ENCODE measurements at places on chromosomes 6 and 20. TPM values are rescaled to one million over a fixed set of nuclear protein-coding genes. Genes with fewer than 3 reads are reported as not detected.

OR5V1 gene
- not detected for total RNA-seq

DNA sequence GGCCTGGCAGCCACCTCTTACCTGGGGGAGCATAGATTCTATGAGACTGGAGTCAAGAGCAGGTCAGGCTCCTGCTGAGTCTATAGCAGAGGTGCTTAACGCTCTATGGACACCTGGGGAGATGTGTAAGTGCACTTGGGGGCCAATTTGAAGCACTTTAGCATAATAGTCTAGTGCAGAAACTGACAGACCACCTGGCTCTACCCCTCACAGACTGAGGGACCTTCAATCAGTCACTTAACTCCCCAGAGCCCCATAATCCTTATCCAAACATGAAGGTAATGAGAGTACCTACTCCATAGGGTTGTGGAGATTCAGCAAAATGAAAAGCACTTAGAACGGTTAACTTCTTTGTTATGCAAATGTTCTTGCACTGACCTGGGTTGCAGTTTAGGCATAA, 87.3 kb upstream of the SLC22A16 start:
- no peaks in the 10 kb centered on the region for H3K4me1 ChIP-seq
- no peak overlapping the region for H3K27ac ChIP-seq
- no peak for DNase-seq
- H3K36me3 ChIP-seq: no peaks in the 10 kb centered on the region
- H3K27me3 ChIP-seq: no peaks in the 10 kb centered on the region

- no peaks in the 10 kb centered on the region for H3K4me1 ChIP-seq
- no peaks in the 10 kb centered on the region for H3K27me3 ChIP-seq
- no peak for DNase-seq
Measured at GRCh38 chr20:56428410-56428809, 16.4 kb downstream of the CASS4 start.

- H3K27ac ChIP-seq: no peak overlapping the region
- no peaks in the 10 kb centered on the region for H3K4me1 ChIP-seq
- H3K4me3 ChIP-seq: no peak overlapping the region
- H3K36me3 ChIP-seq: no peaks in the 10 kb centered on the region
- DNase-seq: no peak
- no peaks in the 10 kb centered on the region for H3K27me3 ChIP-seq
Measured at GRCh38 chr6:166449036-166449435, 66.3 kb upstream of the MPC1 start.

- peaks cover 7% of the 10 kb centered on the region for H3K4me1 ChIP-seq
- H3K27ac ChIP-seq: no peak overlapping the region
- H3K4me3 ChIP-seq: no peak overlapping the region
- no peaks in the 10 kb centered on the region for H3K36me3 ChIP-seq
Measured at GRCh38 chr6:16232086-16232485, 6.3 kb upstream of the GMPR start.

DNA sequence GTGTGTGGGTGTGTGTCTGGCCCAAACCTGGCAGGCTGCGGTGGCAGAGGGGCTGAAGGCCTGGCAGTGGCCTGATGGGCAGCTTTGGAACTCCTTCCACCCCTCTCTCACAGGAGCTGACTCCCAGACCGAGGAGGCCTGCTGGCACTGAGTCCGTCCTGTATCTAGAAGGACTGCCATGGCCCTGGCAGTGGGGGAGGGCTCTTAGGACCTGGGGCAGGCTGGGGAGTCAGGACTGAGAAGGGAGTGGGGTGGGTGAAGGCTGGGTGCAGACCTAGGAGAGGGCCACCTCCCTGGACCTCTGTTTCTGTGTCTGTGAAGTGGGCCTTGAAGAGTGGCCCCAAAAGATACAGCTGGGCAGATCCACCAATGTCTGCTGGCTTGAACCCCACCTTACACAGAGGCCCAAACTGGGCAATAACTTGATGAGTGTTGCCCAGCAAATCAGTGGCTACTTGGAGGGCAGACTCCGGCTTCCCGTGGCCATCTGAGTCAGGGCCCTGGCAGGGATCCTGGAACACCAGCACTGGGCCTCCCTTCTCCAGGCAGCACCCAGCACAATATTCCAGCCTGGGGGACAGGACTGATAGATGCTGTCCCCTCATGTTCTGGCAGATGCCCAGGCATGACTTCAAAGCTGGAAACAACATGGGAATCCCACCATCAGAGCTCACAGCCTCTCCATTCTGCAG, 46.7 kb upstream of the BLCAP start:
- no peak overlapping the region for H3K4me3 ChIP-seq
- H3K27ac ChIP-seq: no peak overlapping the region

ITPR3 gene
- total RNA-seq: 21.7 TPM

GRCh38 chr6:89580997-89581666, 57.4 kb downstream of the LYRM2 start:
- no peaks in the 10 kb centered on the region for H3K27me3 ChIP-seq
- no peak overlapping the region for H3K27ac ChIP-seq
- DNase-seq: no peak
- no peak overlapping the region for H3K4me3 ChIP-seq

DNA sequence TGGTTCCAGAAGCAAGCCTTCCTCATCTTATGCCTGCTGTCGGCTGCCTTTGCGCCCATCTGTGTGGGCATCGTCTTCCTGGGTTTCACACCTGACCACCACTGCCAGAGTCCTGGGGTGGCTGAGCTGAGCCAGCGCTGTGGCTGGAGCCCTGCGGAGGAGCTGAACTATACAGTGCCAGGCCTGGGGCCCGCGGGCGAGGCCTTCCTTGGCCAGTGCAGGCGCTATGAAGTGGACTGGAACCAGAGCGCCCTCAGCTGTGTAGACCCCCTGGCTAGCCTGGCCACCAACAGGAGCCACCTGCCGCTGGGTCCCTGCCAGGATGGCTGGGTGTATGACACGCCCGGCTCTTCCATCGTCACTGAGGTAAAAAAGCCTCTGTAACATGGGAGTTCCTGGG, 366 bp downstream of the SLC22A1 start:
- H3K27ac ChIP-seq: no peak overlapping the region
- H3K36me3 ChIP-seq: no peaks in the 10 kb centered on the region
- no peak for DNase-seq

GRCh38 chr20:47529840-47530239, 28.2 kb downstream of the NCOA3 start:
- H3K27me3 ChIP-seq: no peaks in the 10 kb centered on the region
- peaks cover 1% of the 10 kb centered on the region for H3K4me1 ChIP-seq
- H3K27ac ChIP-seq: no peak overlapping the region
- H3K4me3 ChIP-seq: no peak overlapping the region
- DNase-seq: no peak

- H3K27ac ChIP-seq: no peak overlapping the region
- peak; percentile 33 for DNase-seq
- no peak overlapping the region for H3K4me3 ChIP-seq
- no peaks in the 10 kb centered on the region for H3K4me1 ChIP-seq
- H3K27me3 ChIP-seq: no peaks in the 10 kb centered on the region
Measured at GRCh38 chr6:143232849-143233248, 172.2 kb downstream of the AIG1 start.

GRCh38 chr6:105220186-105220585, 40.4 kb upstream of the POPDC3 start:
- H3K4me1 ChIP-seq: no peaks in the 10 kb centered on the region
- H3K4me3 ChIP-seq: no peak overlapping the region
- H3K27ac ChIP-seq: no peak overlapping the region

DNA sequence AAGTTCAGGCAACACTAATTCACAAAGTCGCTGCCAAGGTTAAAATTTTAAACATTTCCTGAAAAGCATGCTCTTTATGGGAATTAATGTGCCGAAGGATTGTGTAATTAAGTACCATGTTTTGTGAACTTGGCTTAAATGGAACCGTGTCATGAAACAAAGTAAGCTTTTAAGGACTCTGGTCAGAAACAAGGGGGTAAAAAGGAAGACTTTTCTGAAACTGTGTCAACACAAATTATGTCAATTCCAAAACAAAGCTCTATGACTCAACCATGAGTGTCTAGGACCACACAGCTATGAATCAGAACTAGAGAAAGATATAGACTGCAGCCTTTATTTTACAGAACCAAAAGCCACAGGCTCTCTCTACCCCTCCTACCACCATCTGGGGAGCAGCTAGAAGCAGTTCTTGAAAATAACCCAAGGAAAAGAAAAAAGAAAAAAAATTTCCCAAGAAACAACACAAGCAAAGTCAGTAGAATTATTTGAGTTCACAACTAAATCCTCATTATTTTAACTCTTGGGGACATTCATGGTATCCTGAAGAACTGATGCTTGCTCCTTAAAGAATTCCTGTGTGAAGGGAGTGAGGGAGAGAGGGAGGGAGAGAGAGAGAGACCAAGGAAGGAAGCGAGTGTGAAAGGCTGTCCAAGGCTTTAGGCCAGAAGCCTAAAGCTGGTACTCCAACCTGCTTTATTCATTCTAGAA, 81.9 kb downstream of the ZMYND8 start:
- no peak for DNase-seq
- H3K4me3 ChIP-seq: no peak overlapping the region
- H3K27me3 ChIP-seq: no peaks in the 10 kb centered on the region
- H3K27ac ChIP-seq: peak overlapping the region; percentile 52
- H3K36me3 ChIP-seq: no peaks in the 10 kb centered on the region

GRCh38 chr6:163570579-163571231, 156.2 kb downstream of the QKI start:
- H3K27me3 ChIP-seq: no peaks in the 10 kb centered on the region
- no peaks in the 10 kb centered on the region for H3K36me3 ChIP-seq
- no peak overlapping the region for H3K27ac ChIP-seq
- no peaks in the 10 kb centered on the region for H3K4me1 ChIP-seq

COQ3 gene
- 6.2 TPM for total RNA-seq

DNA sequence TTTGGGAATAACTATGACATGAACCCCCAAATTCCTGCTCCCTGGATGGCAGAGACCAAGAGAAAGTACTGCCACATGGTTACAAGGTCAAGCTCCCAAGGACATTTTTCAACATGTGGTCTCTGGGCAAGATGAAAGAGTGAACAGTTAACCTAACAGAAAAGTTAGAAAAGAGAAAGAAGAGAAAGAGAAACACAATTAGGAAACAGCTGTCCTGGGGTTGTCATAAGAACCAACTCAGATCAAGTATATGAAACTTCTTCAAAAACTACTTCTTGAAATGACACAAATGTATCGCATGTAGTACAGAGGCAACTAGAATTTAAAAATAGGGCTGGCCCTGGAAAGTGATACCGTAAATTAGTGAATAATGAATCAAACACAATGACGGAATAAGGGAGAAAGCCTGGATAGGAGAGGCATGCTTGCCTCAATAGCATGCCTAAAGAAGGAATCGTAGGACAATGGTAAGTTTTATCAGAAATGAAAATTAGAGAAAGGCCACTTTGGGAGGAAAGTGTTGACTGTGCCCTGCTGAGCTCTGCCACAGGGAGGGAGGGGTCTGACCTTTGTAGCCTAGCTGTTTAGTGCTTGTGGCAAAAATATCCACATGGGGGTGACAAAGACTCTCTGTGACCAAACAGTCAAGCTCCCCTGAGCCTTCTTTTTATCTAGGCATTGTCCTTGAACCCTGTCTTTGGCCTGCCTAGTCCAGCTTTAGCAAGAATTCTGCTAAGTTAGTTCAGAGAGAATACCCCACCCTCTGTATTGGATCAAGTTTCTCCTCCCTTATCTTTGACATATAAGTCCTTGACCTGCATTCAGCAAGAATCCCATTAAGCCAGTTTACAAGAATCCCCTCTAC, 4.3 kb upstream of the DCBLD1 start:
- no peak overlapping the region for H3K4me3 ChIP-seq
- H3K27me3 ChIP-seq: no peaks in the 10 kb centered on the region
- no peaks in the 10 kb centered on the region for H3K4me1 ChIP-seq
- no peak overlapping the region for H3K27ac ChIP-seq
- no peaks in the 10 kb centered on the region for H3K36me3 ChIP-seq
- DNase-seq: no peak

DNA sequence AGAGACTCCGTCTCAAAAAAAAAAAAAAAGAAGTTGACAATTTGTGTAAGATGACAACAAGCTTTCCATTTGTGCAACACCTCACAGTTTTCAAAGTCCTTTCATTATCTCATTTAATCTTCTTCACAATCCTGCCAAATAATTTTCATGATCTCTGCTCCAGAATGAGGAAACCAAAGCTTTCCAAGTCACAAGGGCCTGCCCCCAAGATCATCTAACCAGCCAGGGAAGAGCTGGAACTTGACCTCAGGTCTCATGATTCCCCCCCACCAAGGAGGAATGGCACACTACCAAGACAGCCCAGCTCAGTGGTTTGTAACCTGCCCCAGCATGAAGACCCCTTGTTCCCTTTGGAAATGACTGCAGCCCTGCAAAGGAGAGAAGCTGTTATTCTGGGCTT, 74.0 kb upstream of the PIM1 start:
- no peaks in the 10 kb centered on the region for H3K36me3 ChIP-seq
- no peak overlapping the region for H3K27ac ChIP-seq
- no peaks in the 10 kb centered on the region for H3K27me3 ChIP-seq

Data from ovary (tissue), 10 donors.